ENCODE measurements at places on chromosomes 12 and 14. TPM values are rescaled to one million over a fixed set of nuclear protein-coding genes. Genes with fewer than 3 reads are reported as not detected.

Gene FITM1
- 0.76 TPM for total RNA-seq

Gene CLEC1A
- total RNA-seq = 13.7 TPM

DNA sequence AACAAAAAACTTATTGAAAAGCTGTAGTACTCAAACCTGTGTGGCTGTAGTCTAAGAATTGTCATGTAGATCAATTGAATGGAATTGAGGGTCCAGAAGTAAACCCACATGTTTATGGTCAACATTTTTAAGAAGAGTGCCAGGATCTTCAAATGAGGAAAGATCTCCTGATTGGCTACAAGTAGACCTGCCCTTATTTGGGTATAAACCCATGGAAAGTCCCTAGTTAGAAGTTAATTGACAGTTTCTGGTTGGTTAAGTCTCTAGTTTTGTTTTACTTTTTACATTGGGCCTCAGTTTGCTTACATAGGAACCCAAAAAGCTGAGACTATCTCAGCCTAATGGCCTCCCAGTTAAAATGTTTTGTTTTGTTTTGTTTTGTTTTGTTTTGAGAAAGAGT lies 91.9 kb upstream of the RESF1 start:
- no peak for DNase-seq

DNA sequence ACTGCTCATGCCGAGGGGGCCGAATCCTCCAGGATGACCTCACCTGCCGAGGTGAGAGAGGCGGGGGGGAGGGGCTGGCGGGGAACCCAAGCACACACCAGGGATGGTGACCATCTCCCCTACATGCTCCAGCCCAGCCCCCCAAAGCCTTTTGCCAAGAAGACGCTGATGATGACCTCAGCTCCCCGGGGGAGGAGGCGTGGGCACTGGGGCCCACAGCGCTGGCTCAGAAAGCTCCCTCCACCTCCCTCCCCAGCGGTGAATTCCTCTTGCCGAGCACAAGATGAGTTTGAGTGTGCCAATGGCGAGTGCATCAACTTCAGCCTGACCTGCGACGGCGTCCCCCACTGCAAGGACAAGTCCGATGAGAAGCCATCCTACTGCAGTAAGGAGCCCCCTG lies 23.7 kb upstream of the NXPH4 start:
- no peak for DNase-seq

- no peak for DNase-seq
Measured at GRCh38 chr12:262817-263216, at the start of gene SLC6A13. Gene SLC6A13, minus strand, starts transcription at chr12:262836. Its CDS starts 2,784 bp downstream, at chr12:260052.

DNA sequence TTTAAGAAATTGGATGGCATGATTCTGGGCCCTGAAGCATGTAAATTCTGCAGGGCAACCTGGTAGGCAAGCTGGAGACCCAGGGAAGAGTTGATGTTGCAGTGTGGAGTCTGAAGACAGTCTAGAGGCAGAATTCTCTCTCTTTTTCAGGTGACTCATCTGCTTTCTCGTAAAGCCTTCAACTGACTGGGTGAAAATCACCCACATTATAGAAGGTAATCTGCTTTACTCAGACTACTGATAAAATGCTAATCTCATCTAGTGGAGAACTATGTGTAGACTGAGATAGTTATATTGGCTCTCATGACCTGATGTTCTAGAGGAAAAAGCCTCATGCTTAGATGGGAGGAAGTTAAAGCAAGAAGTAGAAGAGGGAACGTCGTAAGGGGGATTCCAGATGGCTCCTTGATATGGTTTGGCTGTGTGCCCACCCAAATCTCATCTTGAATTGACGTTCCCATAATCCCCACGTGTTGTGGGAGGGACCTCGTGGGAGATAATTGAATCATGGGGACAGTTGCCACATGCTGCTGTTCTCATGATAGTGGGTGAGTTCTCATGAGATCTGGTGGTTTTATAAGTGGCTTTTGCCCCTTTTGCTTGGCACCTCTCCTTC lies 723.8 kb downstream of the BCL11B start:
- no peak for DNase-seq

DNA sequence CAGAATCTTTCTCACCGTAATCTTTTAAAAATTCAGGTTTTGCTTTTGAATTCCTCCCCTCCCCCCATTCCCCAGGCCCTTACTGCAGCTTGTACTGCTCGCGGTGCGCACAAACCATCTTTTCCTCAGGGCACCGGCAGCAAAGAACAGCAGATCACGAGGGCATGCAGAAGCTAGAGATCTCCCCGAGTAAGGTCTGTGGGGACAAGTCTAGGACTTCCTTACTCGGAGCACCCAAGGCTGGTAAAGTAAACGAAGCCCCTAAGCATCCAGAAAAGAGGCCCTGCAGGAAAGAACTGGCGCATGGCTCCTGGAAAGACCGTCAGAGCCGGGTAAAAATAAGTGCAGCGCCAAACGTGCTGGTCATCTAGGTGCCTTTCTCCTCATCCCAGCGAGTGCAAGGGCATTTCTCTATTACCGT lies 727 bp downstream of the LDHB start:
- DNase-seq = no peak
